Daoy (cell line): ENCODE measurements at places on chromosomes 3 and 15.

DNA sequence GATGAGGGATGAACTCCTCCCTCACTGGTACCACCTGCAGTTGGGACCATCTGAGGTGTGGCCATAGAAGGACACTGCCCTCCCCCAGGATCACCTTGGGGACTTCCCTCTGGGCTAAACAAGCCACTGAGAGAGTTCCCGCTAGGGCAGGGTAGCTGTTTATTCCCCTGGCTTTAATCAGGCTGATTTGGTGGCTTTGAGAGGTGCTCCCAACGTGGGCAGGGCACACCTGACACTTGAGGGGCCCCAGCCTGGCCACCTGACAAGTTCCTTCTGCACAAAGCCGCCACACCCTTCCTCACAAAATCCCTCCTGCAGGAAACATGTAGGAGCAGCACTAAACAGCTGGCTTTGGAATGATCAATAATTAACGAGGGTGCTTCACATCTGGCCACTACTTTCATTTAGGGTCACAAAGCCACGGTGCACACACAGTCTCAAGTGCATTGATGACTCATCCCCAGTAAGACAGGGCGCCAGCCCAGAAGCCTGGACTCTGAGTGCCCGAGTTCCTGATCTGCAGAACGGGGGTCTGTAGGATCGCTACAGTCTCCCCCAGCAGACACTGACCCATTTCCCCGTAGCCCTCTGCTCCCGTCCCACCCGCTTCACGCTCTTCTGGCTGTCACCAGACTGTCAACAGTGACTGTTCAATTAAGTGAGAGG lies 75.1 kb downstream of the ATP10A start:
- DNase-seq = peak; percentile 51

DNA sequence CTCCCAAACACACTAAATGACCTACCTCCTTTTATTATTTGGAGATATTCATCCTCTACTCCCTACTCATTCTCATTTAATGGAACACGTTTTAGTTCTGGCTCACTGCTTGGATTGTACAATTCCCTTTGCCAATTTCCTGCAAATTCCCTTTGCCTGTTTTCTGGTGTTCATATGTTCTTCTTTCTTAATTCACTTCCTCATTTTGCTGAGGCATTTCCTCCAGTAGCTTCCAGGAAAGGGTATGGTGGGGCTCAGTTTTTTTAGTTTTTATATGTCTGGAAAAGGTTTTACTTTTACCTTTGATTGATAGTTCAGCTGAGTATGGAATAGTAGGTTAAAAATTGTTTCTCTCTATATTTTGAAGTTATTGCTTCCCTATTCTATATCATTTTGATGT lies 143.6 kb upstream of the GOLIM4 start:
- DNase-seq = no peak

DNA sequence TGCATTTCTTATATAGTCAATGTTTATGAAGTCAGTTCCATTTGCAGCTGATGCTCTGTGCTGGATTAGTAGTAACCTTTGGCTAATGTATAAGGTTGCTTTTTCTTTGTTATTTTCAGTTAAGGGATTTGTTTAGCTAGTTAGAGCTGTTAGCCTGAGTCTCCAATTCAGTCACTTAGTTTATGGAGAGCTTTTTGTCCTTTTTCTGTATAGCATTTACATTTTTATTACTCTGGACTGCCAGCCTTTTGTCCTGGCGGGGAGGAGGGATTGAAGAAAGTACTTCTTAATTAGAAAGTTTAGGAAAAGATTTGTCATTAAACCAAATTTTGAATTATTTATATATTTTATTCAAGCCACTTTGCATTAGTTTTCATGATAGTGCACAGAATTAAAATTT lies 52.0 kb downstream of the DNAJC13 start:
- DNase-seq = no peak

DNA sequence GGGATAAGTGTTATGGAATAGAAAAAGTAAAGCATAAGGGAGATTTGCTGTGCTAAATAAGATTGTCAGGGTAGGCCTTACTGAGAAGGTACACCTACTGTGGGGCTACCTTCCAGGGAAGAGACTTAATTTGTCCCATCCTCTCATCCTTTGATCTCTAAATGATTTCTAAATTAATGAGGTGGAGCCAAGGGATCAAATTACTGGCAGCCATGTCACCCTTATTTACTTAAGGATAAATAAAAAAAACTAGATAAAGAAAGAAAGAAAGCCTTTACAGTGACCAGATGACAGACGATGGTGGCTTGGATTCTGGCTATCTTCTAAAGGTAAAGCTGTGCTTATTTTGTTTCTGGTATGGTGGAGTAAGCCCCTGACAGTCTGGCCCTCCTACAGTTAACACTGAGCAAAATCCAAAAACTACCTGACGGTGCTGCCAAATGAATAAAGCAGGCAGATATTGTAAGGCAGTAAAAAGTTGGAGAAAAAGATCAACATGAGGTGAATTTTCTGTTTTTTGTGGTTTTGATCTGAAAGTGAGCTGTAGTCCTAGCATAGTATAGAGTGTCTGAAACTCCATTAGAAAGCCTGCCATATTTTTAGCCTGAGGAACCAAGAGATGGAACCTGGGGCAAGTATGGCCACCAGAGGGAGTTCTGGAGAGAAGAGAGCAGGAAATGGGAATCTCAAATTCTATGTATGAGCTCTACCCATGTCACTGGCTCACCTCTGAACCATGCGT lies 285.1 kb upstream of the MANF start:
- DNase-seq = peak; percentile 50

- DNase-seq = no peak
Observed at GRCh38 chr15:56608140-56608778, 125.0 kb downstream of the ZNF280D start.

GRCh38 chr3:147411815-147412241 lies 2.7 kb downstream of the ZIC1 start:
- no peak for DNase-seq

DNA sequence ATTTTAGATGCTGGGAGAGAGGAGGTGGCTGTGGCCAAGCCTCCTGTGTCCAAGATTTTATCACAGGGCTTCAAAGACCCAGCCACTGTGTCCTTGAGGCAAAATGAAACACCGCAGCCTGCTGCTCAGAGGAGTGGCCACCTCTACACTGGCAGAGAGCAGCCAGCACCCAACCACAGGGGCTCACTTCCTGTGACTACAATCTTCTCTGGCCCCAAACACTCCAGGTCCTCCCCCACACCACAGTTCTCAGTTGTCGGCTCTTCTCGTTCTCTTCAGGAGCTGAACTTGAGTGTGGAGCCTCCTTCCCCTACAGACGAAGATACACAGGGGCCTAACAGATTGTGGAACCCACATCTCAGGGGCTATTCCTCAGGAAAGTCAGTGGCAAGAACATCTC lies 45.6 kb downstream of the CDAN1 start:
- DNase-seq = no peak

DNA sequence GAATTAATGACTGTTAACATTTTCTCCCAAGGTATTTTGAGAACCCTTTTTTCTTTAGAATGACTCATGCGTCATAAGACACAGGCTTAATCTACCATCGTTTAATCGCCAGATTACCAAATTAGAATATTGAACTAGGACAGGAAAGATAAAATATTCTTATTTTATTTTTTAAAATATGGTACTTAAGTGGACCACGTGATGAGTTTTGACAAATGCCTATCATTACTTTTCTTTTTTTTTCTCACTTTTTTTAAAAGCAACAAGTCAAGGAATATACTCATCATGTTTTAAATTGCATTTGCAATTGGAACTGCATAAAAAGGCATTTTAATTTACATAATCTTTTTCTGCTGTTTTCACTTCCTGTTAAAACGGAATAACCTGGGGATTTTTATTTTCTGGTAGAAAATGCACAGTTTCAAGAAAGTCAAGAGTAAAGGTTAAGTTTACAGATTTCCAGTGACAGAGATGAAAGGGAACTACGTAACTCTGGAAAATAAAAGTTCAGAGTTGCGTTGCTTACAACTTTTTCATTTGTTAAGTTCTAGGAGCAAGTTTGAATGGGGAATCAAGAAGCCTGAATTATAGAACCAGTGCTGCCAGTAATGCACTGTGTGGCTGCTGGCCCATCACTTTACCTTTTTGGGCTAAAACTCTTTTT lies 23.6 kb downstream of the SIAH2 start:
- no peak for DNase-seq
